Activated T-cell treated with anti-CD3 and anti-CD28 coated beads for 48 hours (primary cell): ENCODE measurements at places on chromosomes 4 and X.

DNA sequence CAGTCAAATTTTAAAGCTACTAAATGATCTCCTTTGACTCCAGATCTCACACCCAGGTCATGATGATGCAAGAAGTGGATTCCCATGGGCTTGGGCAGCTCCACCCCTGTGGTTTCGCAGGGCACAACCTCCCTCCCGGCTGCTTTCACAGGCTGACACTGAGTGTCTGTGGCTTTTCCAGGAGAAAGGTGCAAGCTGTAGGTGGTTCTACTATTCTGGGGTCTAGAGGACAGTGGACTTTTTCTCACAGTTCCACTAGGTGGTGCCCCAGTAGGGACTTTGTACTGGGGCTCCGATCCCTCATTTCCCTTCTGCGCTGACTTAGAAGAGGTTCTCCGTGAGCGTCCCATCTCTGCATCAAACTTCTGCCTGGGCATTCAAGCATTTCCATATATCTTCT, 845.2 kb downstream of the PCDH18 start:
- no peak for DNase-seq

DNA sequence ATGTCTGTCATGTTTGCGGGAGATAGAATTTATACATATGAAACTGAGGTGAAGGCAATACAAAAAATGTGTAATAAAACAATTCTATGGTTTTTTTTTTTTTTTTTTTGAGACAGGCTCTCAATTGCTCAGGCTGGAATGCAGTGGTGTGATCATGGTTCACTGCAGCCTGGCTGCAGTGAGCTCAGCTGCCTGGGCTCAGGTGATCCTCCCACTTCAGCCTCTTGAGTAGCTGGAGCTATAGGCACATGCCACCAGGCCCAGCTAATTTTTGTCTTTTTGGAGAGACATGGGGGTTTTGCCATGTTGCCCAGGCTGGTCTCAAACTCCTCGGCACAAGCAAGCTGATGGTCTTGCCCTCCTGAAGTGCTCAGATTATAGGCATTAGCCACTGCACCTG, 10.1 kb downstream of the RADX start:
- no peak for DNase-seq

DNA sequence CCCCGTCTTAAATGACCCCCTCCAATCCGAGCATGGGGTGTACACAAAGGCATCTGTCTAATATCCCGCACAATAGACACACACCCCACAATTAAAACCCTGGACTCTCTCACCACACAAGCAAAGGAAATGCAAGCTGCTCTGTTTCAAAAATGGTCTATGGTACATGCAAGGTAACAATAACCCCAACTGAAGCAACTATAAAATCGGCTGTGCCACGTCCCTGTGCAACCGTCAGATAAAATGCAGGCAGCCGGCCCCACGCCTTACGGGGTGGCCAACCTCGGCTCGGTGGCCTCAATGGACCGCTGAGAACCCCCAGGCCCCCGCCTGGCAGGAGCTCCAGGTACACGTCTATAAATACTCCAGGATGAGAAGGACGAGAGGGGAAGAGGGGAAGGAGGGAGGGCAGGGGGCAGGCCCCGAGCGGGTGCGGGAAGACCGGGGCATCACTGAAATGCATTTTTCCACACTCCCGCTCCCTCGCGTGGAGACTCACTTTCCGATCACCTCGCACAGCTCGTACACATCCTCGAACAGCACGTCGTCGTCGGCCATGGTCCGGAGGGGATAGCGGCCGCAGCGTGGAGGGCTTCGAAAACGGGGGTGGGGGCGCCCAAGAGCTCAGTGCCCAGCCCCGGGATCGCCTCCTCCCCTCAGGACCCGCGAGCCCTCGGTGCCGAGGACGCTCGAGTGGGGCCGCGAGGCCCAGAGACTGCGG, 763 bp downstream of the CASK start:
- DNase-seq = no peak

DNA sequence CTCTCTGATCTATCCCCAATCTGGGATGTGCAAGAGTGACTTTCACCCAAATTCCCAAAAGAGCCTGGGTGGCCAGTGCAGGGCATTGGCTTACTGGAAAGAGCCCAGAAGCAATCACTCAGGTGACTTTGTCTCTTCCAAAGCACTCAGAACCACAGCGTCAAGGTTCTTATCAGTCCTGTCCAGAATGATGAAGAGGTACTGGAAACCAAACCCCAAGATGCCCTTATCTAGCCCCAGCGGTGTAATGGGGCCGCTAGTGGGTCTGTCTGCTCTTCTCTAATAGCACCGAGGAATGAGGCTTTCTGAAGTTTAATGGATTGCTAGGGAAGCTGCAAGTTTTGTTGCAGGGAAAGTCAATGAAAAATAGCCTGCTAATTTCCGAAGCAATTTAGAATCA, 21.6 kb downstream of the CLNK start:
- DNase-seq = no peak

DNA sequence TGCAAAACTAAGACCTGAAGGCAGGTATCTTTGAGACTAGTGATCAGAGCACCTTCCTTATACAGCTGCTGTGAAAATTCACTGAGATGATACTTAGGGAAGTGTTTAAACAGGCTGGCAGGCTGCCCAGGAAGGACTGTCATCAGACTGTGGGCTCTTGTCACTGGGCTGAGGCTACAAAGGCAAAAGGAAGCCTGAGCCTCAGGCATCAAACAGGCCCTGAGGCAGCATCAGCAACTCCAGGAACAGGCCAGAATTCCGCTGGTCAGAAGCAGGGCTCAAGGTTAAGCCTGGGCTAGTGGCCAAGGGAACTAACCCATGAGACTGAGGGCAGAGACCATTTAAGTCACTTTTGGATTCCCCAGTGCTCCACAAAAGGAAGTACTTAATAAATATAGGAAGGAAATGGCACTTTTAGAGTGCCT, 12.8 kb downstream of the PJA1 start:
- DNase-seq = no peak

DNA sequence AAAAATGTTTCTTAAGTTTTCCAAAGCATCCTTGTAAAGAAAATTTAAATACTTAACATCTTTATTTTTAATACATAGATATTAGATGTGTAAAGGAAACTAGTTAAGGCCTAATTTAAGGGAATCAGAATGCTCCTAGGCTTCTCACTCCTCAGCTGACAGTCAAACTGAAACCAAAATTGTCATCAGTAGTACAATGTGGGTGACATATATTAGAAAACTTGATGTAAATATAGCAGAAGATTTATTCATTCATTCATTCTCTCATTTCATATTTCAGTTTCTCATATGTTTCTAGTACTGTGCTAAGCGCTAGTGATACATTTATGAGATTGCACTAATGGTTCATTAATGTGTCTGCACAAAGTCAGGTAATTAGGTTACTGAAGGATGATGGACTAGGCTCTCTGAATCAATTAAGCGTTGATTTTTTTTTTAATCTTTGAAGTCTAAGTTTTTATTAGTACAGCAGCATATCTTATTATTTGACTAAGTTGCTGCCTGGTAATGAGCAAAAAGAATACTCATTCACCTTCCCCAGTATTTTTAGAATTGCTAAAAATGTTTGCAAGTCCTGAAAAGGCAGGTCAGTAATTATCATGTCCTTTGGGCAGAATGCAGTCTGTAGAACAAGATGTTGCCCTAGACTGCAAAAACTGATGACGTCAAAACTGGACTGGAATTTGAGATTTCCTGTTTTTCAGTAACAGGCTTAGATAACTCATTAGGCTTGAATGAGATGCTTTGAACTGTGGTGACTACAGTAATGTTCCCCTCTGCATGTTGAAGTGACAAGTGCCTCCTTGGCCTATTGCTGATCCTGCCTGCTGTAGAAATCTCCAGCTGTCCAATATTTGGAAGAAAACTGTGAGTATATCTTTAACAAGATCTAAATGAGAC, 128.7 kb downstream of the ARHGAP24 start:
- DNase-seq = no peak

- no peak for DNase-seq
Measured at GRCh38 chr4:70651864-70652506, 14.3 kb downstream of the JCHAIN start.

DNA sequence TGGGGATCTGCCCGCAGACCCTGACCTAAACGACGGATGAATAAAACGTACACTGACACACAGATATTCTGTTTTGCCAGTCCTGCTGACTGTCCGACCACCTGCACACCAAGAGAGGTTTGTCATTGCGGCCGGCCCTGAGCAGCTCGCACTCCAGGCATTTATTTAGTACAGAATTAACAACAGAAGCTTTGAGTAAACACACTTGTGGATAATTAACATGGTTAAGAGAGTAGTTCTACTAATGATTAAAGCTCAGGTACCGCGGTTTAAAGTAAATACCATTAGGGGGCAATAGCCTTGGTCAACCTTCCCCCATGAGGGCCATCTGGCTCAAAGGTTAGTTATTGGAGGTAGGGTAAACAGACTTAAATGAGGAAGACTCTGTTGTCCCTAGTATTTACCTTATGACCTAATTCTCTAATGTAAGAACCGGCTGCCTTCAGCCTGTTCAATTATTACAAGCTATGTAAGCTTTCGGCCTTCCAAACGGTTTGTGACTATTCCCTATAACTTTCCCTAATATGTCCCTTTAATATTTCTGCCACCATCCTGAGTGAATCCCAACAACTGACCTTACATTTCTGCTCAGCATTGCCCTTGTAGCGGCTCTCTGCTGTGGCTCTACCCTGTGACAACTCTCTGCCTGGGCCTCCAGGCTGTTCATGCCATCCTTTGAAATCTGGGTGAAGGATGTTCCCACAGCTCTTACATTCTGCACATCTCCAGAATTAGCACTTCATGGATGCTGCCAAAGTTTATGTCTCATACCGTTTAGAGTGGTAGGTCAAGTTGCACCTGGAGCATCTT, 46.9 kb upstream of the SYTL5 start:
- DNase-seq = no peak

DNA sequence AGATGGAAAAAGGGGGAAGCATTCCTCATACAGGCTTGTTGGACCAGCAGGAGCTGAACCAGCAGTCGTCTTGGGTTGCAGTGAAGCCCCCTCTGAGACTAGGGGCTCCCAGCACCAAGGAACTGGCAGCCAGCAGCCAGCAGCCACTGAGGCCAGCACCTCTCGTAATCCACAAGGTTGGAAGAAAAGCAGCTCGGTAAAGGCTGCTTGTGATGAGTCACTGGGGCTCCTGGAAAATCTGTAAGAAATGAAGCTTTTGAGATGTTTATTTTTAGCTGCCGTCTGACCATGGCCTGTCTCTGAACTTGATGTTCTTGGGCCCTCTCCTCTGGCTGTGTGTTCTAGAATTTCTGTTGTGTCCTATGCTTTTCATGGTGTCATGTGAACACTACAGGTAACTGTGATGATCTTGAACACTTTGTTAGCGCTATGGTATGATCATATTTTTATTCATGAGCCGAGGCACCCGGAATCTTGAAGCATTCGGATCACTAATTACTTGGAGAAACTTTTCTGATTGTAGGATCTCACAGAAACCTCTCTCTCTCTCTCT, 18.6 kb downstream of the CLCN4 start:
- no peak for DNase-seq

GRCh38 chr4:11700751-11701226, 272.1 kb upstream of the HS3ST1 start:
- DNase-seq = no peak

- DNase-seq = no peak
Measured at GRCh38 chrX:31331928-31332327, 260.1 kb upstream of the FTHL17 start.

- no peak for DNase-seq
Measured at GRCh38 chr4:14069886-14070285, 442.4 kb upstream of the BOD1L1 start.

GRCh38 chr4:1988327-1988724, 20.4 kb downstream of the NELFA start:
- DNase-seq = no peak

DNA sequence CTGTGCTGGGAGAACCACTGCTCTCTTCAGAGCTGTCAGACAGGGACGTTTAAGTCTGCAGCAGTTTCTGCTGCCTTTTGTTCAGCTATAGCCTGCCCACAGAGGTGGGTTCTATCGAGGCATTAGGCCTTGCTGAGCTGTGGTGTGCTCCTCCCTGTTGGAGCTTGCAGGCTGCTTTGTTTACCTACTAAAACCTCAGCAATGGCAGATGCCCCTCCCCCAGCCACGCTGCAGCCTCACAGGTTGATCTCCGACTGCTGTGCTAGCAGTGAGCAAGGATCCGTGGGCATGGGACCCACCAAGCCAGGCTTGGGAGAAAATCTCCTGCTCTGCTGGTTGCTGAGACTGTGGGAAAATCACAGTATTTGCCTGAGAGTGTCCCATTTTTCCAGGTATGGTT, 133.8 kb upstream of the UBQLN2 start:
- DNase-seq = no peak

DNA sequence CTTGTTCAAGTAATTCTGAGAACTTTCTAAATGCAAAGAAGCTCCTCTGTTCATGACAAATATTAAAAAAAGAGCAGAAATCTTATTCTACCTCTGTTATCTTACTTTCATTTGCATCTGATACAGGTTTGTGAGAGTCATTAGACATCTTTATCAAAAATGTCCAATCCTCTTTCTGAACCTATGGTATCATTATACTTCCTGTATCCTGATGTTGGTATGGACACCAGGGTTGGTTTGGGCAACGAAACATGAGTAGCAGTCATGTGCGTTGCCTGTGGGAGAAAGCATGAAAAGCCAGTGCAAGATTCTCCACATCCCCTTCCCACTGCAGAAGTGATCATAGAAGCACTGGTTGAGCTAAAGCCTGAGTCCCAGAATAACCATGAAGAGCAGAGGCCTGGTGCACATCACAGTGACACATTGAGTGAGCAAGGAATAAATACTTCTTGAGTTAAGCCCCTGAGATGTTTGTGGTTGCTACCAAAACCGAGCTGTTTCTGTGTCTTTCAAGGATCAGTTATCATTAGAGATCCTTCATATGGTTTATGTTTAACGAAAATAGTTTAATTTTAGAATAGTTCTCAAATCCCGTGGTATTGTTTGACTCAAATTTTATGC, 197.2 kb downstream of the BANK1 start:
- DNase-seq = no peak

GRCh38 chrX:24266996-24267395, 46.9 kb downstream of the SUPT20HL2 start:
- no peak for DNase-seq

DNA sequence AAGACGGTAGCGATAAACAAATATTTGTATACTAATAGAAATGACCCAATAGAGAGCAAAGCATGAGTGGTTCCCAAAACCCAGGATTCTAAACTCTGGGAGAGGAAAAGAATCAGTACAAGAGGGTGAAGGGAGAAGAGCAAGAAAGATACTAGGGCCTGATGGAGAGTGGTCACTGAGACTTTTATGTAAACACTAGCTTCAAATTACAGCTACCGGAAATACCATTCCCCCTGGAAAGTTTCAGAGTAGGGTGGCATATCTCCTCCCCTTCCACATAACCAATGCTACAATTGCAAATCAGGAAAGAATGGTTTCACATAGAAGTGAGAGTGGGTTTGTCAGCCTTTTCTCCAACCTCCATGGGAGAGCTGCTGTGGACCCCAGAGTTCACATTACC, 77.1 kb downstream of the EIF4E start:
- DNase-seq = no peak

- DNase-seq = no peak
Measured at GRCh38 chr4:154005171-154005520, 216.3 kb upstream of the SFRP2 start.
